ENCODE measurements at places on chromosomes 7 and 10.

DNA sequence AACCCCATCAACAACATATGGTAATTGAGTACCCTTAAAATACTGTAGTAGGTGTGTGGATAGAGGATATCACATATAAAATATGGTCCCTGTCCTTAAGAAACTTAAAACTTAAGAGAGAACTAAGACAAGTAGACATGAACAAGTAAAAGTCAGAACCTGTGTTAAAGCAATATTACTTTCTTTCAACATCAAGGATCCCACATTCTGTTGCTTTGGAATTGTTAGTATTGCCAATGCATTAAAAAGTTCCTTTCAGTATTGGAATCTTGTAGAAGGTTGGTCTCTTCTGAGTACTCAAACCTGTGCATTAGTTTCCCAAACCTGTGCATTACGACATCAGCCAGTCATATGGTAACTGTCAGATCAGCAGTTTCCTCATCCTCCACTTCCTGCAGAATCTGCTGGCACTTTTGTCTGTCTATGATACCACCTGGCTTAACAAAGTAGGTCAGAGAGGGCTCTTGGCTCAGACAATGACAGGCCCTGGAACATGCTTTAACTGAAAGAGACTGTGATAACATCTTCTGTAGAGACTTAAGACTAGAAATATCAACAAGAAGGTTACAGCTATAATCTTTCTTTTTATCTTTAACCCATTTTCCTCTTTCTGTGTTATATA is 56.5 kb downstream of the CCDC71L start:
- DNase-seq: no peak

DNA sequence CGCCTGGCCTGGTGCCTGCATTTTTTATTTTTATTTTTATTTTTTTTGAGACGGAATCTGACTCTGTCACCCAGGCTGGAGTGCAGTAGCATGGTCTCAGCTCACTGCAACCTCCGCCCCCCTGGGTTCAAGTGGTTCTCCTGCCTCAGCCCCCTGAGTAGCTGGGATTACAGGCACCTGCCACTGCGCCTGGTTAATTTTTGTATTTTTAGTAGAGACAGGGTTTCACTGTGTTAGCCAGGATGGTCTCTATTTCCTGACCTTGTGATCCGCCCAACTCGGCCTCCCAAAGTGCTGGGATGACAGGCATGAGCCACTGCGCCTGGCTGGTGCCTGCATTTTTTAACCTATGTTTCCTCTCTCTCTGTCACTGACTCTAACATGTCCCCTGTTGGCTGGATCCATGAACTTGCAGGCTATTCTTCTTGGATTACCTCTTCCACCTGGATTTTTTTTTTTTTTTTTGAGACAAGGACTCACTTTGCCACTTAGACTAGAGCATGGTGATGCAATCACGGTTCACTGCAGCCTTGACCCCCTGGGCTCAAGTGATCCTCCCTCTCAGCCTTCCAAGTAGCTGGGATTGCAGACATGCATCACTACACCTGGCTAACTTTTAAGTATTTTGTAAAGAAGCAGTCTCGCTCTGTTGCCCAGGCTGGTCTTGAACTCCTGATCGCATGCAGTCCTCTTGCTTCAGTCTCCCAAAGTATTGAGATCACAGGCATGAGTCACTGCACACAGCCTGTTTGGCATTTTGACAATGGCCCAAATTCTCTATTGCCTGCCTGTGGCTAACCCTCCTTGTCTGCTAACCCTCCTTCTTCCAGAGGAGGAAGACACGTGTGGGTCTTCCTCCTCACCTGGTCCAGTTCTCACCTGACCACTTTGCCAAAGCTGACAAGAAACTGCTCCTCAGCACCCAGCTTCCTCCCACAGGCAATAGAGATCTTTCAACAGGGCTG is 23.0 kb upstream of the PRPF18 start:
- DNase-seq: no peak

GRCh38 chr7:34143402-34143801 is 238.1 kb downstream of the BMPER start:
- DNase-seq: no peak

- DNase-seq: no peak
Observed at GRCh38 chr10:7409732-7410168, 1.1 kb downstream of the SFMBT2 start.

DNA sequence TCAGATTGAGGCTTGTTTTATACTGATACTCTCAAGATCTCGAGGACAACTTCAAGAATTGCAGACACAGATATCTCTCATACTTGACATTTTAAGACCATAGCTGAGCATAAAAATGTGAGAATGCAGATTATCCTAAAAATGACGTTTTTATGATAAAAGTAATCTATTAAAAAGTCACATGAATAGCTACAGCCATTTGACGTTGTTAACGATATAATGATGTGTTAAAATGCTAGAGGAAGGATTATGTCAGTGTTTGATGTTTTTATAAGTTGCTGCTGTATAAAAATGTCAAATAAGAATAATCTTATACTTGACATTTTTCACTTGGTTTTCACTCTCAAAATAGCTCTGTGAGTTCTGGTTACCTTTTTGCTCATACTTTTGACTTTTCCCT is 67.1 kb upstream of the NPVF start:
- no peak for DNase-seq

DNA sequence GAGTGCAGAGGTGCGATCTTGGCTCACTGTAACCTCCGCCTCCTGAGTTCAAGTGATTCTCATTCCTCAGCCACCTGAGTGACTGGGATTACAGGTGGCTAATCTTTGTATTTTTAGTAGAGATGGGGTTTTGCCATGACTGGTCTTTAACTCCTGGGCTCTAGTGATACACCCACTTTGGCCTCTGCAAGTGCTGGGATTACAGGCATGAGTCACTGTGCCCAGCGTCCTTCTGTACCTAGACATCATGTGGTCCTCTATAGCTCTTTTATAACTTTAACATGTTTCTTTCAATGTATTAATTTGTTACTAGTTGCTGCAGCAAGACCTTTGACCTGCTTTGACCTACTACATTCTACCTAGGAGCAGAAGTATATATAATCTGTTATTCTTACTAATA is 38.7 kb upstream of the BICC1 start:
- DNase-seq: no peak

DNA sequence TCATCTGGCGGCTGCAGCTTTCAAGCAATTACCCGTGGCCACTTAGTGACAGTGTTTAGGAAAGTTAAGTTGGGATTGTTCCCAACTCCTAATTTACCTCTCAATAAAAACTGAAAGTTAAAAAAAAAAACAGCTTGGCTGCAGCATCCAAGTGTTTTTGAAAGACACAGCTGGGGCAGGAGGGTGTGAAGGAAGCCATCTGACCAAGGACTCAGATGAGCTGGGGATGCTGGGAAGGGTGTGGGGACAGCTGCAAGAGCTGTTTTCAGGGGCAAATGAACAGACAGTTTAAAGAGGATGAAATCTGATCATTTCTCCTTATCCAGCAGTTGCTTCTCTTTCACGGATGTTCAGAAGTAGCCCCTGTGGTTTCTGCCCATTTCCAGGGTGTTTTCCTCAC is 129.2 kb upstream of the CDCA7L start:
- DNase-seq: no peak

DNA sequence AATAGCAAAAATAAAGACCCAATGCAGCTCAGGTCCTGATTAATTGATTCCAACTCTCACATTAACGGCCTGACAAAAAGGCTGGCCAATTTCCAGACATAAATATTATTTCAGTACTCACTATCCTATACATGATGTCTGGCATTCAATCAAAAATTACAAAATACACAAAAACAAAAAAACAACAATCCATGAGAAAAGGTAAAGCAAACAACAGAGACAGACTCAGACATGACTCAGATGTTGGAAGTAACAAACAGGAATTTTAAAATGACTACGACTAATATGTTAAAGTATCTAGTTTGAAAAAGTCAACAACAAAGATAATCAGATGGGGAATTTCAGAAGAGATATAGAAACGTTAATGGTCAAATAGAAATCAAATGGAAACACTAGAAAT is 152.8 kb downstream of the AMPH start:
- no peak for DNase-seq

DNA sequence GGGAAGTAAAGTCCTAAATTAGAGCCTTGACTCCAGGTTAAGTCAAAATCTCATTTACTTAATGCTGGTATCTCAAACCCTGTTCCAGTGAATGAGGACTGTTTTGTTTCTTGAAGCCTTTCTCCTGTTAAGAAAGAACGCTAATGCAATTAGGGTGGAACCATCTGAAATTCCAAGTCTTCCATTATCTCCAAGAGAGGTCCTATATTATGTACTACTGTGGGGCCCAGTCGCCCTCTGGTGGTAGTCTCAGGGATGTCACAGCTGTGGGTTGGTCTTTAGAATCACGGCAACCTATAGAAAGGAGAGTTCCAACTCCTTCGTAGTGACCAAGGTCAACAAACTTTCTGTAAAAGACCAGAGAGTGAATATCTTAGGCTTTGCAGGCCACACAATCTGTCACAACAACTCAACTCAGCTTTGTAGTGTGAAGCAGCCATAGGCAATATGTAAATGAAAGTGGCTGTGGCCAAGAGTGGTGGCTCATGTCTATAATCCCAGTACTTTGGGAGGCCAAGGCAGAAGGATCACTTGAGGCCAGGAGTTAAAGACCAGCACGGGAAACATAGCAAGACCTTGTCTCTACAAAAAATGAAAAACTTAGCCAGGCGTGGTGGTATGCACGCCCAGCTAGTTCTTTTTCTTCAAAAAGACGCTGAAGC is 9.3 kb downstream of the RPP38 start:
- peak; percentile 45 for DNase-seq

DNA sequence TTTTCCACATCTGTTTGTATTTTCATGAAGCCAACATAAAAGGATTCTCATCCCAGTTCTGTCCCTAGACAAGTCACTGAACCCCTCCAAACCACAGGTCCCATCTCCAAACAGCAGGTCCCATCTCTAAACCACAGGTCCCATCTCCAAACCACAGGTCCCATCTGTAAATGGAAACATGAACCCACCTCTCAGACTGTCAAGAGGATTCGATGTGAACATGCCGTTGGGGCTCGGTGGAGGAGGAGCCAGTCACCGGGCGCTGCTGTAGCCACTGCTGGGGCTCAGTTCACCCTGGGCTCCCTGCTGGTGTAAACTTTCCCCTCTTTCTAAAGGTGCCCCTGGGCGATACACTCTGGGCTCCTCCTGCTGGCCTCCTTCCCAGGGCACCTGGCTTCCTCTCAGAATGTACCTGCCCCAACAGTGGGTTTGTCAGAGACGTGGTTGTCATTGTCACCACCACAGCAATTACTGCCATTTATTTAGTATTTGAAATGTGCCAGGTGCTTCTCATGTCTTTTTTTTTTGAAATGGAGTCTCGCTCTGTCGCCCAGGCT is 13.0 kb downstream of the LHPP start:
- no peak for DNase-seq

- DNase-seq: no peak
Observed at GRCh38 chr10:75696536-75696935, 265.1 kb downstream of the LRMDA start.

DNA sequence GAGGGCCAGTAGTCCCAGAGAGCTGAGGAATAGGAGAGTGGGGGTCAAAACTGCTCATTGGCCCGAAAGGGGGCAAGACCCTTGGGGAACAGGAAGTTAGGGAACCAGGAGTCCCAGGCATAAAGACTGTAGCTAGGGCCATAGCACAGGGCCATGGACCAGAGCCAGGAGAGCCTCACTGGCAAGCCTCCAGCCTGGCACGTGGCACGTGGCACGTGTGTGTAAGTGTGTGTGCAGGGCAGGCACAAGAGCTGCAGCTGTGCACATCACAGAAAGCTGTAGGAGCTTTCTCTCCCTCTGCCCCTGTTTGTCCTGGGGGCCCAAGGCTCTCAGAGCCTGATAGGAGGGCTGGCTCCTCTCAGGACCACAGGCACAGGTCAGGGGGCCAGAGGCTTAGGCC is 47.8 kb upstream of the SLF2 start:
- peak; percentile 34 for DNase-seq

DNA sequence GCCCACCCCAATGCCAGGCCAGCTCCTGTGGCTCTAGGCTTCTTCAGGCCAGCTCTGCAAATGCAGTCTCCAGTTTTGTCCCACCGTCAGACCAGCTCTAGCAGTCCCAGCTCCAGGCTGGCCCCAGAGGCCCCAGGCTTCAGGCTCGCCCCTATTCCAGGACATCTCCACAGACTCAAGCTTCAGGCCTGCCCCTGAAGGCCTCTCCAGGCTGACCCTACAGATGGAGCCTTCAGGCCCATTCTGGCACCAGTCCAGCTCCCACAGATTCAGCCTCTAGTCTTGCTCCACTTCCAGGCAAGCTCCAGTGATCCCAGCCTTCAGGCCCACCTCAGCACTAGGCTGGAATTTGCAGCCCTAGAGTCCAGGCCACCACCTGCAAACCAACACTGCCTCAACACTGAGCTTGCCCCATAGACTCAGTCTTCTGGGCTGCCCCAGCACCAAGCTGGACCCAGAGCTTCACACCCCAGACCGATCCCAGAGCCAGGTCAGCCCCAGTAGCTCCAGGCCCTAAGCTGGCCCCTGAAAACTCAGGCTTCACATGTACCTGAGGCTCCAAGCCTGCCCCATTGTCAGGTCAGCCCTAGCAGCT is 170.2 kb downstream of the ITGB1 start:
- DNase-seq: no peak

- DNase-seq: no peak
Observed at GRCh38 chr7:105756367-105756766, 120.0 kb downstream of the ATXN7L1 start.

GRCh38 chr10:52578871-52579405 is 193.6 kb downstream of the MBL2 start:
- no peak for DNase-seq

GRCh38 chr7:128867842-128868623 is 5.4 kb downstream of the ATP6V1F start:
- no peak for DNase-seq

DNA sequence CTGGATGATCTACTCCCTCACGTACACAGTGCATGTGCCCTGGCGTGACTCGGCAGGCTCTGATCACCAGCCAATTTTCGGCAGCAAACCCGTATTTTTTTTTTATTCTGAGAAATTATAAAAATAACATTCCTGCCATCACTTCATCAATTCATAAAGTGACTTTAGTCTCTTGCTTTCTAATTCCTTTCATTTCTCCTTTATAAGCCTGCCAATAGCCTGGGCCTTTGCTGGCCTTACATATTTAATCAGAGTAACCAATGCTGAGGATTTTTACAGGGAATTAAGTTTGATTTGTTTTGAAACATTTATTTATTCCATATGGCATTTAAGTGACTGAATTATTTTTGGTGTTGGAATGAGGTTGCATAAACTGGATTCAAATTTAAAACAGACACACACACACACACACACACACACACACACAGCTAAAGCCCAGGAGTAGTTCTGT is 140.8 kb downstream of the ETV1 start:
- DNase-seq: no peak

DNA sequence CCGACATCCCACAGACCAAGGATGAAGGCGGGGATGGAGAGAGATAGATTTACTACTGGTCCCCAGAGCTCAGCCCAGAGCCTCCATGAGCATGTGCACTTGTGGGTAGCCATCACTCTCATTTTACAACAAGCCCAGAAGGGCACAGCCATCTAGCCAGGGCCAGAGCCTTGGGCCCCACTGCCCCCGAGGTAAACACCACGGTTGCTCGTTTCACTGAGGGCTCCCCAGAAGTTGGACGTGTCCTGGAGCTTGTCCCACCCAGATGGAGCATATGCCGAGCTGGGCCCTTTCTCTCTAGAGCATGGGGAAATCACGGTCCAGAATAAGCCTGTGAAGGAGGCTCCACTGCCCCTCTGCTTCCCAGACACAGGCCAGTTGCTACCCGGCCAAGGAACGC is 9.0 kb upstream of the TMEM120A start:
- no peak for DNase-seq

- DNase-seq: no peak
Observed at GRCh38 chr10:130987401-130987800, 324.1 kb downstream of the TCERG1L start.

Measured in breast epithelium (tissue), 4 donors.